Stimulated activated CD4-positive, alpha-beta T cell treated with anti-CD3 and anti-CD28 coated beads, TNF-alpha, amount 100 ng/mL, for 1 hour (primary cell): ENCODE measurements at places on chromosomes 4 and X.

GRCh38 chrX:14363728-14364127 lies 165.6 kb upstream of the GLRA2 start:
- no peak for DNase-seq

DNA sequence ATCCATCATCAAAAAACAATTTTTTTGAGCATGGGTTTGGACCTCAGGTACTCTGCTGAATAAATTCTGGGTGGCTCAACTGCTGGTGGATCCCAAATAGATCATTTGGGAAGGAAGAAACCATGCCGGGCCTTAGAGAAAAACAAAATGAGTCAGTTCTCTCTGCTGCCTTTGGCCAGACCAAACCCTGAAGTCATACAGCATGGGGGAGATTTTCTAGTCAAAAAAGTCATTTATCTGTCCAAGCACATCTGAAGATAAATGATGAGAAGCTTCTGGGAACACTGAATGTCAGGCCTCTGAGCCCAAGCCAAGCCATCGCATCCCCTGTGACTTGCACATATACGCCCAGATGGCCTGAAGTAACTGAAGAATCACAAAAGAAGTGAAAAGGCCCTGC lies 261.4 kb downstream of the DHX15 start:
- DNase-seq, result no peak

DNA sequence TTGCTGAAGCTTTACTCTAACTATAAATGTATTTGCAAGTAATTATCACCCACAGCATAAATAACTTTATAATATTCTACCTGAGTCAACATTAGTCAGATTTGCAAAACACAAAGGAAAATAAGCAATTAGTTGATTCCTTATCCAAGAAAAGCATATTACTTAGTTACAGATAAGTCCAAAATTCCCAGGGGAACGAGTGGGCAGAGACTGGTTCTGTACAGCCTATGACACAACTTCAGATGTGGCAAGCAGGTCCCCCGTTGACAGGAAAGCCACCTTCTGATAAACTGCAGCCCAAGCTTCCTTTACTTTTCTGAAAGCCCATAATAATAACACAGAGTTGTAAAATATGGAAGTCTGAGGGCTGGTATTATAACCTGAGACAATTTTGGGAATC lies 62.4 kb upstream of the NDP start:
- DNase-seq, result no peak

GRCh38 chr4:57462843-57463242 lies 352.7 kb upstream of the IGFBP7 start:
- DNase-seq, result no peak

DNA sequence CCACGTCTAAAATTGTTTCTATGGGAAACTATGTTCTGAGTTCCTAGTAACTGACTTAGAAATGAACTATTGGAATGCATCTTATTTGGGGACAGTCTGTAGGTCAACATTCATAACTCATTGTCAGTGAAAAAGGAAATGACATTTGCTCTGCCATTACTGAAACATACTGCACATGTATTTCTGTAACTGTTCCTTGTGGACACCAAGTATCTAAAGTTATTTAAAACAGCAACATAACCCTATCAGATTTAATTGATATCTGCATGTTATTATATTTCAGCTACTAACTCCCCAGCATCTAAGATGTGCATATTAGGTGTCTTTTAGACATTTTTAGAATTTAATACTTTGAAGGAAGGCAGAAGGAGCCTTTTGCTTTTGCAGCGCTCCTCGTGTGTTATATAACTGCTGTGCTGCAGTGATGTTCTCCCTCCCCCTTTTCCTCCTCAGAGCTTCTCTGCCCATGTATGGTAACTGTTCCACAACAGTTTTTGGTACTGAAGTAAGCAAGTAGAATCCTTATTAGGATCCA lies 37.2 kb upstream of the TMEM131L start:
- DNase-seq, result no peak

DNA sequence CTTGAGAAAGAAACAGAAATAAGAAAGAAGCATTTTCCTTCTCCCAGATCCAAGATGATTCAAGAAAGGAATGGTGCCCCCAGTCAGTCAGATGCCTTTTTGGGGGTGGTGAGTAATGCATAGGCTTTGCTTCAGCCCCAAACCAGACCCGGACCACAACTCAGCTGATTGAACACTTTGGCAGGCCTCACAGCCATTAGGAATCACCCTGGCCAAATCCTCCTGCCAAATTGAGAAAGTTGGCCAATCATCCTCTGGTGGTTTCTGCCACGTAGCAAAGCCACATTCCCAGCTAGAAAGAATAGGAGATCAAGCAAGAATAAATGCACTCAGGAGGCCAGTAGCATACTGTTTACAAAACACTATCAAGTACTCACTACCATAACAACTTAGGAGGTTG lies 33.7 kb downstream of the FRMD7 start:
- DNase-seq, result no peak

DNA sequence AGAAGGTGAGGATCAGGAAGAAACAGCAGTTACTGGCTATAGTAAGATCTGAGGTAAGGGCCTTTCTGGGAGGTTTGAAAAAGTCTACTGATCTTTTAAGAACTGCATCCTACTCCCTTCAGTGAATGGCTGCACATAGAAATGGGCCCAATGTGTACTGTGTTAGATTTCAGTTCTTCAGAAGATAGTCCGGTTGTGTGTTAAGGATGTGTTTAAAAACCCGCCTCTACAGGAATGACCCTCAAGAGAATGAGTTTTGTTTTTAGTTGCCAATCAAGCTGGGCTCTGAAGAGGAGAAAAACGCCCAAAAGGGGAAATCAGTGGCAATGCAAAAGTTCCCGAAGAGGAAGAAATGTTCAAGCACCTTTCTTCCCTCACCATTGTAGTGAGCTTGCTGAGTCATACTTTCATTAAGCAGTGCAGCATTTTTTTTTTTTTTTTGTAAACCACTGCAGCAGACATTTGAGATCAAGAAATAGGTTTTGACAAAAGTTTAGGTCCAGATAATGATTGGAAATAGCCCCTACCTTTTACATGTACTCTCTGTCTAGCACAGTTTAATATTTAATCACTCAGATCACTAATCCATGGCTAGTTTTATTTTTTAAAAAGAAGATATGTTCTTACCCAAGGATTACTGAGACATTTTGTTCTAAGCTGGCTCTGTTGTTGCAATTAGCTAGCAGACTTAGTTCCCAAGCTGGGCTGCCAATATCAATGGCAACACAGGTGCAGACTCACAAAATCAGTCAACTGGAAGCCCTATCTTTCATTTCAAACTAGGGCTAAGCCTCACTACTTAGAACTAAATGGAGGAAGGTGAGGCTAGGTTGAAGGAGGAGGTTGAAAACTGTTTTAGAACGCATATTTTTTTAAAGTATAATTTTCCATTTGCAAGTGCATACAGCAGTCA lies 7.0 kb upstream of the TRPC5OS start:
- DNase-seq, result no peak
